ENCODE measurements at places on chromosomes 16 and 17.

- DNase-seq: no peak
Observed at GRCh38 chr17:6061290-6061689, 8.9 kb upstream of the WSCD1 start.

DNA sequence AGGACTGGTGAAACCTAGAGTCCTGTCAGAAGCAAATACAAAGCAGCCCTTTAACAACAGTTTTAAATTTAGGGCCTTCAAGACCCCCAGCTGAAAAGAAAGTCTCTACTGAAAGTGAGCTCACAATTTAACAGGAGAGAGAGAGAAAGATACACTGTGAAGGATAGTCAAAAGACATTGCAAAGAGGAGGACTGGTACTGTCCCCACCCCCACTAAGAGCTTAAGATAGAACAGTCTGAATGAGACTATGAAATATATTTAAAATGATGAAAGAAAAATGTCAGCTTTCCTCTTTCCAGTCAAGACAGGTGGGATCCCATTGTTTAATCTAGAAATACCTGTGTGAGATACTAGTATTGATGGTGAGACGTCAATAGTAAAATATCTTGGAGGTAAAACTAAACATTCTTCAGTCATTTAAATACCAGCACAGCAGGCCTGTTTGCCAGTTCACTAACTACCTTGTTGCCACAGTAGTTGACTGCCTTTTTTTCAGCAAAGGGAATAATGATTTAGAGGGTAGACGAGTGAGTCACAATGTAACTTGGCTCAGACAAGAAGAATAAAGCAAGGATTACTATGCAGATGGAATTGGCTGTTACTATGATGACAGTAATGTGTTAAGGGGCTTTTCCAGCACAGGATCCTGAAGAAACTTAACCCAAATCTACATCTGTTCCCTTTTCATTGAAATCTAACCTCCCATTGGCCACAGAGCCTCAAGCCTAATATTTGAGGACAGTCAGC is 47.2 kb upstream of the RASL10B start:
- no peak for DNase-seq

DNA sequence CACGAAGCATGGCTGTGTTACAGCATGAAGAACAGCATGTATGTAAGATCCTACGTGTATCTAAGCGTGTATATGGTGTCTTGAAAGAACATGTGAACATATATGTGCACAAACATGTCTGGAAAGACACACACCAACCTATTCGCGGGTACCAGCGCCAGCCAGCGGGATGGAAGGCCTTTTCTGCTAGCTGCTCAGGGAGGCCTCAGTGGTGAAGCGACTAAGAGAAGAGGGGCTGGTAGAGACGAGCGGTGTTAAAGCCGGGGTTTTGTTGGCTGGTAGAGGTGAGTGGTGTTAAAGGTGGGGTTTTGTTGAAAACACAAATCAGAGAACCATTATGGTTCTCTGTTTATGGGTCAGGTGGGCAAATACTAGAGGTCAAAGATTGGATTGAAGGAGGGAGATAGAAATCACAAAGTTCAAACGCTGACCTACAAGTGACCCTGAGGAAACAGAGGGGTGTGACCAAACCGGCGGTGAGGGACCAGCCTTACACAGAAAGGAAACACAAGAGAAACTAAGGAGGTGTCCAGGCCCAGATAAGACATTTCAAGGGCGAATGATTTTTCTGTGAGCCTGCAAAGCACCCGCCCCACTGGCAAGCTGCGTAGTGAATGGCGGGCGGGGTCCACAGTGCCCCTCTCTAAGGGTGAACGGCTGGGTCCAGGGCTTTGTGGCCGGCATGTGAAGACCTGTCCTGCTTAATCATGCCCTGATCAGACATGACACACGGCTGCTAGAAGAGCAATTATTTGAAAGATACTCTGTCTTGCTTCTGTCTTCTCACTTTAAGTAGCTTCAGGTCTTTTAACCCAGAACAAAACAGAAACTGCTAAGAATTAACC is 8.1 kb downstream of the ZCCHC14 start:
- no peak for DNase-seq

DNA sequence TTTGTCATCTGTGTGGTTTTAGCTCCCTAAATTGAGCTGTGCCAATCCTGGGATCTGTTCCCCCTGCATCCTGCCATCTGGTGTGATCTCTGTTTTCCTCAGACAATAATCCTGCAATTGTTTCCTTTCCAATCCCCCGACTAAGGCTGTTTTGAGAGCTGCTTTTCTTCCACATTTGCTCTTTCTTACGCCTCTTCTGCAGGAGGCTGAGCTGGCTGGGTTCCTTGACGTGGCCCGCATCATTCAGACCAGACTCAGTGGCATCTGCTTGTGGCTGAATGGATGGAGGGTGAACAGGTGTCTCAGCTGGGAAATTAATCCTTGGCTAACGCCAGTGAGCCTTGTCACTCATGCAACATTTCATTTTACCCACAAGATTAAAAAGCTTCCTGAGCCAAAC is 9.8 kb upstream of the MED9 start:
- DNase-seq: no peak

DNA sequence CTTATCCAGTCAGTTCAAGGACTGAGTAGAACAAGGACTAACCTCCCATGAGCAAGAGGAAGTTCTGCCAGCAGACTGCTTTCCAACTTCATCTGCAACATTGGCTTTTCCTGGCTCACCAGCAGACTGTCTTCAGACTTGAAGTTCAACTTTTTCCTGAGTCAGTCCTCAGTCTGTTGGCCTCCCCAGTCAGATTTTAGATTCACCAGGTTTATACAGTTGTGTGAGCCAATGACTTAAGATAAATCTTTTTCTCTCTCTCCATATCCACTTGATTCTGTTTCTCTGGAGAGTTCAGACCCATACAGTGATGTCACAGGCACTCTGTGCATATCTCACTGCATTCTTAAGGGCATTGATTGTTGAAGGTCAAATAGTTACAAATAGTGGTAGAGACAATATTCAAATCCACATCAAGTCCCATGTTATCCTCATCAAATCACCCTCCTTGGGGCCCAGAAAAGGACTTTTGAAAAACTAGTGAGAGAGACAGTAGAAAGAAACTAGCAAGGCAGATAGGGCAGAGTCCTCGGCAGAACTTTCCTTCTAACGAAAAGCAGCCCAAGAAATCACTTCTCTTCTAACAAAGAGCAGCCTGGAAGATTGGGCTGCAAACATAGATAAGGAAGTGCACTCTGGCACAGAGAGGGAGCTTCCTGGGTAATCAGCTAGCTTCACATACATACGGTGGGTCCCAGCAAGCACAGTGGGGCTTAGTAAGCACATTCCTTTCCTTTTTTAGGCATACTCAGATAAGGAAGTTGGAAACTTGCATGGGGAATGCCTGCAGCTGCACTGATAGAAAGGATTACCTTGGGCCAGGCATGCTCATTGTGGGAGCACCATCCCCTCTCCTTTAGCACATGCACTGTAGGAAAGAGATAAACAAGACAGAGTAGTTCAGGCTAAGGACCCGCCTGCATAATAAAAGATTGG is 132.3 kb upstream of the FAM20A start:
- DNase-seq: no peak

DNA sequence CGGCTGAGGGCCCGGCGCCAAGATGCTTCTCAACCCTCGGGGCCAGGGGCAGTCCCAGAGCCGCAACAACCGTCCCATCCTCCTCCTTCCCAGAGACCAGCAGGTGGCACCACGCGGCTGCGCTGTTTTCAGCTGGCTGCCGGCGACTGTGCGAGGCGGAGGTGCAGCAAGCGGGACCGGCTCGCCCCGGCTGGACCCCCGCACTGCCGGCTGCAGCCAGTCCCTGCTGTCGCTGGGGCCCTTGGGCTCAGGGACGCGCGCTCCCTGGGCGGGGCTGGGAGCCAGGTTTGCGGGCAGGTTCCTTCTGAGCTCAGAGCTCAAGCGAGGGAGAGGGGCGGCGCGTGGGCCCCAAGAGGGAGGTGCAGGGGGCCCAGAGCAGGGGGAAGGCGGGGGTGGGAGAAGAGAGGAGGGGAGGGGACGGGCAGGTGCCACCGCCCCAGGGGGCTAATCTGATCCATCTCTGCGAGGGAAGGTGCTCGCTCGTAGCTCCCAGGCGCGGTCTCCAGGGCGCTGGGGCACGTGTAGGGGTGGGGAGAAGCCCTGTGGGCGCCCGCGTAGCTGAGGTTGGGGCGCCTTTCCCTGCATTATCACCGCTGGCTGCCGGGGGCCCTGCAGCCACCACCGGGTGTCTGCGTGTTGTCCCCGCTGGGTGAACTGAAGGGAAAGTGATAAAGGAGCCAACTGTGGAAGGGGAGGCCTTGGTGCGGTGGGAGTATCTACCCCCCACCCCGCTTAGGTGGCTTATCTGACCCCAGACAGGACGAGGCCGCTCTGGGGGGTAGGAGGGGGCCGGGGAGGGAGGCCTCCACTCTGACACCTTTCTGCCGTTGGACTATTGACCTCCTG is 24.2 kb downstream of the STAT5A start:
- DNase-seq: peak; percentile 90

DNA sequence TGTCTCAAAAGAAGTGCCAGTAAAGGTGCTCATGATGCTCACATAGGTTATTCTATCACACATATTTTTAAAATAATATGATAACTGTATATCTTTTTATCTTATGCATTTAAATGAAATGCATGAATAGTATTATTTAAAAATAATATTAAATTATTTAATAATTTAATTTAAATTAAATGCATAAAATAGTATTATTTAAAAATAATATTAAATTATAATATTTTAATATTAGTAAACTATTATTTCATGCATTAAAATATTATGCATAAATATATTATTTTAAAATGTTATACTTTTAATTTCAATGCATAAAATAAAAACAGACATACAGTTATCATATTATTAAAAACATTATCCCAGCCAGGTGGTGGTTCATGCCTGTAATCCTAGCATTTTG is 33.4 kb downstream of the TMC7 start:
- no peak for DNase-seq

- no peak for DNase-seq
Observed at GRCh38 chr16:69083306-69083941, 22.0 kb upstream of the HAS3 start.

Data from KG1 (cell line).